ENCODE measurements at places on chromosomes 5 and 9. TPM values are rescaled to one million over a fixed set of nuclear protein-coding genes. Genes with fewer than 3 reads are reported as not detected.

Gene SLC6A18
- total RNA-seq: not detected

Gene PALM2AKAP2
- total RNA-seq: 58.1 TPM

Gene TOR4A
- total RNA-seq: 14.0 TPM

Gene PRR16
- total RNA-seq: 10.5 TPM

Gene FCN2
- not detected for total RNA-seq

Gene SGTB
- 23.2 TPM for total RNA-seq

Gene FRRS1L
- 1.9 TPM for total RNA-seq

Gene MYMK
- total RNA-seq: not detected

Gene PWWP2A
- 25.9 TPM for total RNA-seq

Gene OR1N1
- not detected for total RNA-seq

Gene TRMT10B
- 17.4 TPM for total RNA-seq

Gene SPINK7
- total RNA-seq: not detected

Gene ROR2
- total RNA-seq: 5.8 TPM

Gene TEK
- 18.2 TPM for total RNA-seq

Gene PHF24
- total RNA-seq: 0.88 TPM

Gene CCNG1
- total RNA-seq: 108 TPM

Gene SPINK6
- total RNA-seq: not detected

Gene MED7
- total RNA-seq: 11.6 TPM

Gene MARCOL
- not detected for total RNA-seq

Gene PSMB7
- 75.9 TPM for total RNA-seq

Gene HRCT1
- 14.2 TPM for total RNA-seq

Gene ADCY2
- 9.3 TPM for total RNA-seq

Gene ADAM19
- total RNA-seq: 31.0 TPM

Gene CD180
- 3.0 TPM for total RNA-seq

Gene TMC1
- 0.62 TPM for total RNA-seq

Gene ERAP2
- total RNA-seq: 10.8 TPM

Gene DRD1
- total RNA-seq: 0.45 TPM
